ENCODE measurements at places on chromosomes 4 and X.

GRCh38 chr4:125994024-125994423 lies 679.3 kb downstream of the FAT4 start:
- DNase-seq, result no peak

DNA sequence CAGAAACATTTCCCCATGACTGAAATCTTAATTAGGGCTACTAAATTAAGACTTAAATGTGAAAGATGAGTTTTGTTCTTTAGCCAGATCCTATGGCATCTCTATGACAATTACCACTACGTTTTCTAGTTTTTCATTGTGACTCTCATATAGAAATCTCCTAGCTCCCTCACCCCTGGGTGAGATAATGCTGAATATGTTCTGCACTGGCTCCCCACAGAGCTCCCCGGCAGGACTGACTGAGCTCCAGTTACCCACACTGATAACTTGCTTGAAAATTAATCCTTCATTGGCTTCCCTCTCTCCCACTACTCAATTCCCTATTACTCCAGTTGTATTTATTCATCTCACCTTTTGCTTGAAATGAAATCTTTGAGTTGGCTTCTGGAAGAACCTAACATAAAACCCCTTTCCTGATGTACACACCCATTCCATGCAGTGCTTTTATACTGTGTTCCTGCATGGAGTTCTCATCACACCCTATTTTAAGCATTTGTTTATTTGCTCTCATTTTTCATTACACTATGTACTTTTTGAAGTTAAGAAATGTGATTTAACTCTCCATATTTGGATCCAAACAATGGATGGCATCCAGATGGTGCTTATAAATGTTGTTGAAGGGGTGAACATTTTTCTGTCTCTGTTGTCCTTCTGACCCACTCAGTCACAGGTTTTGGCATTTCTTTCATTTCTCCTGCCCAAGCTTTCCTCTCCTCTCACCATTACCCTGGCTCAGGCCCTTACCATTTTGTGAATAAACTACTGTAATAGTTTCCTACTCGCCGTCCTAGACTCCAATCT lies 623.4 kb downstream of the SPRY1 start:
- no peak for DNase-seq

DNA sequence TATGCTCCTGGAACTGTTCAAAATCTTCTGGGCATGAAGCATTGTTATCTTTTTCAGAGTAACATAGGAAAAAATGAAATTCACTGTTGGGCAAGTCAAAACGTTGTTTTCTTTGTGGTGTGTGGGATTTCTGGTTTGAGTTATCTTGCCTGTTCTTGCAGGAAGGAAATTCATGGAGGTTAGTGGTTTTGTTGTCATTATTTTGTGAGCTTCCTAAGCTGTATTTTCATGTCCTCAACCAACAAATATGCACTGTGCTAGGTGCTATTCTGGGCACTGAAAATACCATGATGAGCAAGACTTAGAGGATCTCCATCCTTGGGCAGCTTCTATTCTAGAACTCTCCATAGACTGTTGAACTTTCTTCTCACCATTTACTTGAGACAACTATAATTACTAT lies 16.9 kb downstream of the SPINK2 start:
- no peak for DNase-seq

- no peak for DNase-seq
These were observed 526.7 kb upstream of the AGA start for GRCh38 chr4:177968817-177969442.

GRCh38 chr4:181503687-181504390 lies 739.4 kb upstream of the TENM3 start:
- no peak for DNase-seq

- no peak for DNase-seq
These were observed 544.7 kb downstream of the SPRY1 start for GRCh38 chr4:123941306-123941705.

DNA sequence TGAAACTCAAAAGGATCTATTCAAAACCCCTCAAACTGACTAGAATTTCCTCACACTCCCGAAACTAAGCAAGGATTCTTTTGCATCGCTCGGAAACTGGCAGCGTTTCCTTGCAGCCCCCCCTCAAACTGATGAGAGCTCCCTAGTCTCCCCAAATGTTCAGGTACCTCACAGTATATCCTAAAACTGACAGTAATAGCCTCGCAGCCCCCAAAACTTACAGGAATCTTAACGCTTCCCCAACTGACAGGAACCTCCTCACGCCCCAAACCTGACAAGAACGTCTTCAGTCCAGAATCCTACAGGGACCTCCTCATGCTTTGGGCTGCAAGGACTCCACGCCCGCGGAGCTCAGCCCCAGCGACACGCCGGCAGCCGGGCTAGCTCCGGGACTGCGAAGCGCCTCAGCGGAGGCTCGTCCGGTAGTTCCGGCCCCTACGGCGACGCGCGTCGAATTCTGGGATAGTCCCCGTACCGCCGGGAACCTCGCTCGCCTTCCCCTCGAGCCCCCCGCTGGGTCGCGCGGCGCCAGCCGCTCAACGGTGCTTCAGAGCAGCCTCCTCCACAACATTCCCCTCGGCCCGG lies 640 bp downstream of the PHF8 start:
- no peak for DNase-seq

GRCh38 chr4:166602068-166602467 lies 632.2 kb downstream of the SPOCK3 start:
- no peak for DNase-seq

DNA sequence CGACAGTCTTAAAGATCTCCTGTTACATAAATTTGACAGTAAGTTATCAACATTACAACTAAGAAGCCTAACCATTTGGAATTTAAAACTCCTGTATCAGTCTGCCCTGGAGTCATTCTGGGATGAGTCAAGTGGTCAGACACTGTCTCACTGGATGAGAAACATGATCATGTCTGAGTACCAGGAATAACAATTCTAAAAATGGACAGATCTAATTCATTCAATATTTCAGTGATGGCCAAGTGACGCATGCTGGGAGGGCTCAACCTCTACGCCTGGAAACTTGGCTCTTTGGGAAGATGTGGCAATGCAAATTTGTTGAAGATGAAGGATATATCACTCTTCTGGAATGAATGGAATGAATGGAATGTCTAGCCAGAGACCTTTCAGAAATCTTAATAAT lies 1427.2 kb downstream of the STIM2 start:
- no peak for DNase-seq

- no peak for DNase-seq
These were observed 975.7 kb upstream of the PABPC4L start for GRCh38 chr4:135177321-135177720.

DNA sequence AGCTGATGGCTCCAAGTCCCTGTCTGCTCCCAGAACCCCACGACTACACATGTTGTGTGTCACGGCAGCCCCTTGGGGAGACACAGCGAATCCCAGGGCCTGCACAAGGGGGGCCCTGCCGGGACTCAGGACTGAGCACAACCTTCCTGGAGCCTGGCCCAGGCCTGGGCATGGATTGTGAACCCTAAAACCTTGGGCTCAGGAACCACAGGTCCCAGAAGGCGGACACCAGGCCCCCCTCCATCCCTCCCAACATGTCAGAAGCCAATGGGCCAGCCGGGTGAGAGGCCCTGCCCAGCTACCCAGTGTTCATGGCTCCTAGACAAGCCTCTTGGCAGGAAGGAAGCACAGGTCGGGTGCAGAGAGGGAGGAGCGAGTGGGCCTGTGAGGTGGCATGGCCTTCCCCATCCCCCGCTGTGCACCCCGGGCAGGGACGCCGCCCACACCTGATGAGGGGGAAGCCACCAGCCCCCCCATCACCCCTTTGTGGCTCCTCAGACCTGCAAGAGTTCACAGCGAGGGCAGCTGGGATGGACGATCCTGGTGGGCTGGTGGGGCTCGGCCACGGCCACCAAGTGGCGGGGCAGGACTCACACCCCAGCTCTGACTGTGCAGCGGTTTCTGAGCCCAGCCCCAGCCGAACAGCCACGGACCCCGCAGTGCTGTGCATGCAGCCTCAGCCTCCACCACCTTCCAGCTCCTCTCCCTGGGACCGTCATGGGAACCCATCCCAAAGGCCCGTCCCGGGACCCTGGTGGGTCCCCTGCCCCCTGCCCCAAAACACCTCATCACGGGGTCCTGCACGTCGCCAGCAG lies 3.7 kb downstream of the PDE6B start:
- DNase-seq, result no peak

- DNase-seq, result no peak
These were observed 450.2 kb downstream of the PCDH18 start for GRCh38 chr4:137082061-137082460.

GRCh38 chr4:60945641-60946040 lies 254.5 kb upstream of the ADGRL3 start:
- no peak for DNase-seq

DNA sequence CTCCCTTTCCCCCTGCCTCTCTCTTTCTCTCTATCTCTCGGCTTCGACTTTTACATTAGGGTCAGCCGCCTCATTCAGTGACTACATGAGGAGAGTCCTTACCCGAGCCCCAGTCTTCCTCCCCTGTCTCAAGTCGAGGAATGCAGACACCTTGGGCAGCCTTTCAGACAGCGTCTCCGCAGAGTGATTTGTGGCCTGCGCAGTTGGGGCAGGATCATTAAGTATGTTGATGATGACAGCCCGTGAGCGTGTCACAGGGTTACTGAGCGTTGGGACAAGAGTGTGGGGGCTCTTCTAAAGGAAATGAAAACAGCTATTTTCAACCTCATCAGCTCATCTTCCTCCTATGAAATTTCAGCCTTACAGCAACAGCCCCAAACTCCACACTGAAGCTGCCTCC lies 312.1 kb upstream of the GATB start:
- no peak for DNase-seq

DNA sequence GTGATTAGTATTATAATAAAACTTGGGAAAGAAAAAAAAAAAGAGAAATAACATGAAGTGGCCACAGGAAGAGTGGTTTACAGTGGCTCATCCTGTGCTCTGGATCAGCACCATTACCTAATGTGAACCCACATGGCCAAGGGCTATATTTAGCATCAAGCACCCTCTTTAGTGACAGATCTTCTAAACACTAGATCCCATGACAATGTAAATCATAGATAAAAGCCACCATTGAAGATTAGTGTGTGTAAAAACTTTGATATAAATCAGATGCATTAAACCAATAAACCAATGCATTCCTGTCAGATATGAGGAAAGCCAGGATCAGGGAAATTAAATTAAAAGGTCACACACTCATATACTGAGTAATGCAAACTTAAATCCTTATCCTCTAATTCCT lies 400.6 kb upstream of the MAGEB18 start:
- DNase-seq, result no peak

GRCh38 chrX:11269996-11270395 lies 23.2 kb upstream of the AMELX start:
- no peak for DNase-seq

DNA sequence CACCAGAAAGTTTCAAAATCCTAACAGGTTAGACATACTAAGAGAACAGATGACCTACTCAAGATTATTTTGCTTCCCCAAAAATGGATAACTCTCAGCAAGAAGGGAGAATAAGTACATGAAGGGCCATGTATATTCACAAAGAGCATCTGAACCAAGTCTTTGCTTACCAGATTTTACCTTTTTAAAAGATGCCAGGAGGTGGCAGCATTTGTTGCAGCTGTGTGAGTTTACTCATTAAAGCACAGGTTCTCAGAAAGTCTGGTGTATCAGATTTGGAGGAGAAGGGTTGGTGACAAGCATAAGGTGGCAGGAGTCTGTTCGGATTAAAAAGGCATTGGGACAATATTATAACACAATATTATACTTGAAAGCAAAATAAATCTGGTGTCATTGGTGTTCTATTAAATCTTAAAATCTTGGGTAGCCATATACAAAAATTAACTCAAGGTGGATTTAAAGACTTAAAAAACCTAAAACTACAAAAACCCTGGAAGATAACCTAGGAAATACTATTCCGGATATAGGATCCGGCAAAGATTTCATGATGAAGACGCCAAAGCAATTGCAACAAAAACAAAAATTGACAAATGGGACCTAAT lies 51.3 kb upstream of the NFKB1 start:
- DNase-seq, result no peak

- DNase-seq, result no peak
These were observed 125.0 kb upstream of the AADAT start for GRCh38 chr4:170214731-170215130.

GRCh38 chrX:20224814-20225487 lies 41.8 kb downstream of the RPS6KA3 start:
- DNase-seq, result no peak

GRCh38 chrX:118630848-118631247 lies 96.6 kb upstream of the IL13RA1 start:
- DNase-seq, result no peak

DNA sequence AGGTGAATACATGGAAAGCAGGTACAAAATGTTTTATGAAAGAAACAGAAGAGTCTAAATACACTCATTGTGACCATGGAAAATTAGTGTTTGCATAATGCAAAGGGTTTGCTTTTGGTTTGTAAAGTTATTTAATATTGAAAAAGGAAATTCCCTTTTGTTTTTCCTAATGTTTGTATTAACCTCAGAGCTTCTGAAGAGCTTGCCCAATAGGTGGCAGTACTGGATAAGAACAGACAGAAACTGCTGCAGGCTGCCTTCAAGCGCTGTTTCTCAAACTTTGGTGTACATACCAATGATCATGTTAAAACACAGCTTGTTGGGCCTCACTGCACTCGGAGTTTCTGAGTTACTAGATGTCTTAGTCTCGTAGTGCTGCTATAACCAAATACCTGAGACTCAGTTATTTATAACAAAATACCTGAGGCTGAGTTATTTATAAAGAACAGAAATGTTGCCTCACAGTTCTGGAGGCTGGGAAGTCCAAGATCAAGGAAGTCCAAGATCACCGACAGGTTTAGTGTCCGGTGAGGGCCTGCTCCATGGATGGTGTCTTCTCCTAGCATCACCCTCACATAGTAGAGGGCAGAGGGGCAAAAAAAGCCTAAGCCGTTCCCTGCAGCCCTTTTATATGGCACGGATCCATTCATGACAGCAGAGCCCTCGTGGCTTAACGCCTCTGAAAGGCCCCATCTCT lies 54.2 kb downstream of the SUPT20HL2 start:
- no peak for DNase-seq

DNA sequence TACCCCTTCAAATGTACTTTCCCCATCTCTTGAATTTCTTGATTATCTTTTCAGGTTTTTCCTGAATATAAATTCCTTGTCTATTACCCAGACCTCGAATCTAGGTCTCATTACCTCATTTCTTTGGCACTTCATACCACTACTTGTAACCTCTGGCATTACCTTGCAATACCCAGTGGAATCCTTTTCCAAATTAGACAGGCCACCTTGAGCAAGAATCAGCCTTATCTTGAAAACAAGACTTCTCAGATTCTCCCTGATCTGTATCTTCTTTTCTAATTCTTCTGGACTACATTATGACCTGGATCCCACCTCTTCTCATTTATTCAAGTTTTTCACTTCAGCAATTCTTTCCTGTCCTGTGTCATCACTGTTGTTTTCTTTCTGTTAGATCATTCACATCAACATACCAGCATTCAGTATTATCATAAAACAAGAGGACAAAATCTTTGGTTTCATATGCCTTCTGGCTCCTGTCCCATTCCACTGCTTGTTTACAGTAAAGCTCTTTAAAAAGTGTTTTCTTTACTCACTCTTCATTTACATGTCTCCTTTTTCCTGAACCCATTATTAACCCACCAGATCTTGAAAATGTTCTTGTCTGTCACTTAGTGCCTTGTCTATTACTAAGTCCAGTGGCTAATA lies 275.6 kb upstream of the HS3ST1 start:
- no peak for DNase-seq
